CD8-positive, alpha-beta memory T cell (primary cell): ENCODE measurements at places on chromosomes 7 and 10. TPM values are rescaled to one million over a fixed set of nuclear protein-coding genes. Genes with fewer than 3 reads are reported as not detected.

The SEMA3D gene
- total RNA-seq: not detected

The ADAMTS14 gene
- total RNA-seq: not detected

The TAS2R41 gene
- total RNA-seq: not detected

The TUBB8 gene
- not detected for total RNA-seq

The ABCB4 gene
- 0.44 TPM for total RNA-seq

The FBXL13 gene
- 0.66 TPM for total RNA-seq

The AKR1C4 gene
- total RNA-seq: not detected

The CYTH3 gene
- total RNA-seq: 4.5 TPM

The OR2AE1 gene
- total RNA-seq: not detected

The KIF11 gene
- total RNA-seq: 37.1 TPM

The RADIL gene
- total RNA-seq: 0.20 TPM

The DRGX gene
- not detected for total RNA-seq

GRCh38 chr10:1199897-1200721, 143.9 kb downstream of the WDR37 start:
- DNase-seq: no peak

DNA sequence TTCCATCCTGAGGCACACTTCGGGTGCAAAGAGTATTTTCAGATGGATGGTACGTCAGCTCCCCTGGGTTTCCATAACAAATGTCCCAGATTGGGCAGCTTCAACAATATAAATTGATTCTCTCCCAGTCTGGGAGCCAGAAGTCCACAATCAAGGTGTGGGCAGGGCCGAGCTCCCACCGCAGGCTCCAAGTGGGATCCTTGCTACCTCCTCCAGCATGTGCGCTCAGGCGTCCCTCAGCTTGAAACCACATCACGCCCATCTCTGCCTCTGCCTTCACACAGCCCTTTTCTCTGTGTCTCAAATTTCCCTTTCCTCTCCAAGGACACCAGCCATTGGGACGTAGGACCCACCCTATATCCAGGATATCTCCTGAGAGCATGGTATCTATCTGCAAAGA, 153.5 kb downstream of the DIP2C start:
- no peak for DNase-seq

DNA sequence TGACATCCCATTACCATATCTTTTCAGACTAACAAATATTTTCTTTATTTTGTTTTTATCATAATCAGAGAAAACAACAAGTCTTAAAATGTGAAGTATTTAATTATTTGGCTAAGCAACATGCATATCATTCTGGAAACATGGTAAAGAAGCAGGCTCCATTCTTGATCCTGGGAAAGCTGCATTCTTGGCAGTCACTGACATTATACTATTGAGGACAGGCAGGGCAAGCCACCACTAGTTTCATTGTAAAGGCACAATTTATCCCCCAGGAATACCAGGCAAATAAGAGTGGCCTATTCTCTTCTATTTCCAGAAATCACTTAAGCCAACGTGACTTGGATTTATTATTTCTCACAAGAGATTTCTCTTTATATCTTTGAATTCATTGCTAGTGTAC, 153.8 kb upstream of the AKR1E2 start:
- DNase-seq: no peak

DNA sequence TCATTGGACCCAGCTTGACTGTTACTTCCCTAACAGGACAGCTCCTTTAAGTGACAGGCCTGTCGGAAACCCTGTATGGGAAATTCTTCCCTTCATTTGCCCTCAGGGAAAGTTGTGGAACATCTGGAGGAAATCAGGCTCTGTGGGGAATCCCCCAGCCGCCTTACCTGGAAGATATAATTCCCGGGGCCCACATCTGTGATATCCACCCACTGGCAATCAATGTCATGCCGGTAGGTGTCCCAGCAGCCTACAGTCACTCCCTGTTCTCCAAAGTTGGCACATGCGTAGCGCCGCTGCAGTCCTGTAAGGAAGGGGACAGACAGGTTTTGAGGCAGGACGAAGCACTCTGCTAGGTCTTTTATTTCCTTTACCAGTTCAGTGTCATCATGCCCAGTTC, 16.6 kb downstream of the LOXL4 start:
- DNase-seq: no peak

GRCh38 chr10:62790571-62790970, 13.9 kb upstream of the ADO start:
- DNase-seq: no peak

DNA sequence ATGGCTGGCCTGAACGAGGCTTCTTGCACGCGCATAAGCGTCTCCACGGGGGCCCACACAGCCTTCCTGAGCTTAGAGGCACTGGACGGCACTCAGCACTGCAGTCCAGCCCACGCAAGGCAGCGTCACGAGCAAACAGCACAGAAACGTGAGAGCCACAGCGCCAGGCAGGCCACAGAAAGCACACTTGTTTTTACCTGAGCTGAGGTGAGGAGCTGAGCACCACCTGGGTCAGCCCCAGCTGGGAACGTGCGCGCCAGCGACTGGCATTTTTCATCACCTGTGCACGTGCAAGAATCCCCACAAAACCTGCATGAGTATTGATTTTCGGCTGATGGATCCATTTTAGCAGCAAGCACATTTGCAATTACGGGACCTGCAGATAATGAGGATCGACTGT, 26.7 kb downstream of the IQCE start:
- DNase-seq: no peak

GRCh38 chr7:95546647-95547046, 49.7 kb downstream of the PDK4 start:
- no peak for DNase-seq

- no peak for DNase-seq
Observed at GRCh38 chr10:126833542-126833941, 71.7 kb upstream of the DOCK1 start.
